Caudate nucleus (tissue), 63 donors: ENCODE measurements at places on chromosomes 16 and 17.

GRCh38 chr17:76331083-76331482, 22.6 kb downstream of the PRPSAP1 start:
- no peak for DNase-seq

DNA sequence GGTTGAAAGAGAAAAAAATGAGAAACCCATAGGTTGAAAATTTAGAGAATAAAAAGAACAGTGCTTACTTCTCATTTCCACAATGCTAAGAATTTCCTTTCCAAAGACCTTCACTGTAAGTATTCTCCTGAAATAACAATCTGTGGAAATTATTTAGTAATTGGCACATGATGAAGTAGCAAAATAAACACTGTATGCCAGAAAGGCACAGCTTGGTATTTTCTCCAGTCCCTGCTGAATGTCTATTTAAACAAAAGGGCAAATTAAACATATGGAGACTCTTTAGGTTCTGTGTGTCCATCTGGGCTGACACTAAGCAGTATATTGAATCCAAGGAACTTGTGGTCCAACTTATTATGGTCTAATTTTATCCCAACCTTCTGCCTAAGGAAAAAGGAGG, 46.1 kb downstream of the CHCT1 start:
- DNase-seq: peak; percentile 21

DNA sequence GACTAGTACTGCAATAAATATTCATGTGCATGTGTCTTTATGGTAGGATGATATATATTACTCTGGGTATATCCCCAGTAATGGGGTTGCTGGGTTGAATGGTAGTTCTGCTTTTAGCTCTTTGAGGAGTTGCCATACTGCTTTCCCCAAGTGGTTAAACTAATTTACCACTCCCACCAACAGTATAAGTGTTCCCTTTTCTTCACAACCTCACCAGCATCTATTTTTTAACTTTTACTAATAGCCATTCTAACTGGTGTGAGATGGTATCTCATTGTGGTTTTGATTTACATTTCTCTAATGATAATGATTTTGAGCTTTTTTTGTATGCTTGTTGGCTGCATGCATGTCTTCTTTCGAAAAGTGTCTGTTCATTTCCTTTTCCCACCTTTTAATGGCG, 32.9 kb downstream of the ITGAM start:
- no peak for DNase-seq

DNA sequence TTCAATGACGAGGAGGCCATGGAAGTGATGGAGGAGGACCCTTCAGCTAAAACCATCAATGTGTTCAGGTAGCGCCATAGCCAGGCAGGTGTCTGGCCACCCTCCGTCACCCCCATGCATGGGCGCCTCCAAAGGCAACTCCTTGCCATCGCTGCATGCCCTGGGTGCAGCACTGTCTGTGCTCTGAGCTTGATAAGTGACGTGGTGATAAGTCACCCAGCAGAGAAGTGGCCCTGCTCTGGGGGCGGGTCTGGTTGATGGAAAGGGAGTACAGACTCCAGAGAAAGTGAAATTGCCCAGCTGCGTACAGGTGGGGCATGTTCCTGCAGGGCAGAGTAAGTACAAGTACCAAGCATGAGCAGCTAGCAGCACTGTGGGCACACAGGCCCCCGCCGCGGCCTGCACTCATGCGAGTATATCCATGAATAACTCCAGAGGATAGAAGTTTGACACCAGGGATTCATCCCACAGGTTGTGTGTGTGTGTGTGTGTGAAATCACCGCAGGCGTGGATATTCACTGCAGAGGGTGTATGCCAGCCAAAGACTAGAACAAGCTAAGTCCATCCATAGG, 13.1 kb downstream of the DNAI2 start:
- no peak for DNase-seq

DNA sequence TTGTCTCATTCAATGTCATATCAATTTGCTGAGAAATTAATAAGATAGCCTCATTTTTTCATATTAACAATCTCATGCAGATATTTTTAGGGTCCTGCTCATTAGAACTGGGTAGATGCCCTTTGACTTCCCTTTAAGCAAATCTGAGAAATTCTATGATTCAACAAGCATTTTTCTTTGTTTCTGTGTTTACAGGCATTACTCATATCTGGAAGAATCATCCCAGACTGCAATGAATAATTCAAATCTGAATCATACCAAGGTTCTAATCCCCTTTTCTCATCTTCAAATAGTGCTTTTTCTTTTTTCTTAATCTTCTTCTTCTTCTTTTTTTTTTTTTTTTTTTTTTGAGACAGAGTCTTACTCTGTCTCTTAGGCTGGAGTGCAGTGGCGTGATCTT, 69.2 kb upstream of the KIFC3 start:
- DNase-seq: no peak

- DNase-seq: no peak
Observed at GRCh38 chr16:69123910-69124309, 8.5 kb downstream of the CHTF8 start.

DNA sequence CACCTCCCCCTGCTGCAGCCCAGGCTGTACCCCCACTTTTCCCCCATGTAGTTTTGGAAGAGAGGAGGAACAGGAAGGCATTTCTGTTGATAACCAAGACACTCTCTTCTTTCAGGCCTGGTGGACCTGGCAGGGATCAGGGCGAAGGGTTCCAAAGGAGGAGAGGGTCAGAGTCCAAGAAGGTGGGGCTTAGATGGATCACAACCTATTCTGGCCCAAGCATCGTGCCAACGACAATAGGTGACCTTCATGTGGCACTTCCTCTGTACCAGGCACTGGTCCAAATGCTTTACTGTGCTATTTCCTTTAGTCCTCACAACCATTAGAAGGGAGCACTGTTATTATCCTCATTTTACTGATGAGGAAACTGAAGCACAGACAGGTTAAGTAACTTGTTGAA, 84.3 kb downstream of the TMEM132E start:
- no peak for DNase-seq

- DNase-seq: no peak
Observed at GRCh38 chr17:36894925-36895324, 42.4 kb upstream of the LHX1 start.

DNA sequence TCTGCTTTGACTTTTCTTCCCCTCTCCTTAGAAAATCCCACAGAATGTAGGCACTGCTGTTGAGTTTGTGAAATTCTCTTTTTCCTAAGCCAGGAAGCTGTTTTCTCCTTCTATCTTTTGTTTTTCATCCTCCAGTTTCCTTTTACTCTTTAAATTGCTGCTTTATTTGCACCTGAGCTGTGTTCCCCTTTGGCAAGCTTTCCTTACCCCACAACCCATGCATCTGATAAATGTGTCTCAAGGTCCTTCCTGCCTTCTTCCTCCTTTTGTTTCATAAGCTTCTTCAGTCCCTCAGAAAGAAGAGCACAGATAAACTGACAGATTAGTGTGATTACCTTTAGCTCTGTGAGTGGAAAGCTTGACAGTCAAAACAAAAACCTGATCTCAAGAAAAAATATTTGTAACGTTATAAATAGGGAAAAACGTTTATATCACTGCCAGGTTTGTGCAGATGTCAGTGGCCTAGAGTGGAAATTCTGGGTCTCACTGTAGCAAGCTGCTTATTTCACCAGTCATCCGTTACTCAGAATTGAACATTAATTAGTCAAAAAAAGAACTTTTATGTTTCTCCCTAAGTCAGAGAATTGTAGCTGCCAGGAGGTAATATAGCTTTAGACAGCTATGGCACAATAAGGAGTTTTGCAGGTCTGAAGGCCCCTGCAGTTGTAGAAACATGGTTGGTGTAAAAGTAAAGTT, 23.6 kb downstream of the GSDMB start:
- DNase-seq: no peak

DNA sequence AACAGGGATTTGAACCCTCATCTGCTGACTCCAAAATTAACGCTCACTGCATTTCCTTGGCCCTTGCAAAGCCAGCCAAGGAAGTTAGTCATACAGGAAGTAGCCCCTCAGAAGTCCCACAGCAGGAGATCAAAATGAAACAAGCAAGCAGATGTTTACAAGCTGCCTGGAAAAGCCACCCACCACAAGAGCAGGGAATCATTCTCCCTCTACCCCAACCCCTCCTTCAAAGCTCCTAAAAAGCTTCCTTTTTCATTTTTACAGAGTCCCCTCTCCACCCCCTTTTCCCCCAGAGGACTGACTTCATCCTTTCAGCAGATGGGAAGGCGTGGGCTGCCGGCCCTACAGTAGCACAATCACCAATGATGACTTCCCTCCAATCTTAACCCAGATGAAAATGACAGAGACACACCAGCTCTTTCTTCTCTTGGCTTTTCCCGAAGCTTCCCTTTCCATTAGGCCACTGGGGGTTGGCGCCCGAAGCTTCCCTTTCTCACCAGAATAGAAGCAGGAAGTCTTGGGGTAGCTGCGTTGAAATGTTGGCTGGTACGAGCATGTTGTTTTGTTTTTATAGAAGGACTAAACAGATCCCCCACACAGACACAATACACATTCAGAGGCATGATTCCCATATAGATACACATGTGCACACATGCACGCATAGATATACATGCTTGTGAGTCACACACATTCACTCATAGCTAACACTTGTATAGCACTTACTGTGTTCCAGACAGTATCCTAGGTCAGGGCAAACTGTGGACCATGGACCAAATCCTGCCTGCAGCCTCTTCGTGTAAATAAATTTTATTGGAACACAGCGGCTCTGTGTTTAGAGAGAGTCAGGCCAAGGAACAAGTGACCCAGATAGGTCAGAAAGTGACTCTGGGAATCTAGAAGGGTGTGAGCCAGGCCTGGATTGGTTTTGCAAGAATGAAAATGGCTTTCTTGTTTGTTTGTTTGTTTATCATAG, 17.4 kb downstream of the ITPRIPL2 start:
- DNase-seq: peak; percentile 10

DNA sequence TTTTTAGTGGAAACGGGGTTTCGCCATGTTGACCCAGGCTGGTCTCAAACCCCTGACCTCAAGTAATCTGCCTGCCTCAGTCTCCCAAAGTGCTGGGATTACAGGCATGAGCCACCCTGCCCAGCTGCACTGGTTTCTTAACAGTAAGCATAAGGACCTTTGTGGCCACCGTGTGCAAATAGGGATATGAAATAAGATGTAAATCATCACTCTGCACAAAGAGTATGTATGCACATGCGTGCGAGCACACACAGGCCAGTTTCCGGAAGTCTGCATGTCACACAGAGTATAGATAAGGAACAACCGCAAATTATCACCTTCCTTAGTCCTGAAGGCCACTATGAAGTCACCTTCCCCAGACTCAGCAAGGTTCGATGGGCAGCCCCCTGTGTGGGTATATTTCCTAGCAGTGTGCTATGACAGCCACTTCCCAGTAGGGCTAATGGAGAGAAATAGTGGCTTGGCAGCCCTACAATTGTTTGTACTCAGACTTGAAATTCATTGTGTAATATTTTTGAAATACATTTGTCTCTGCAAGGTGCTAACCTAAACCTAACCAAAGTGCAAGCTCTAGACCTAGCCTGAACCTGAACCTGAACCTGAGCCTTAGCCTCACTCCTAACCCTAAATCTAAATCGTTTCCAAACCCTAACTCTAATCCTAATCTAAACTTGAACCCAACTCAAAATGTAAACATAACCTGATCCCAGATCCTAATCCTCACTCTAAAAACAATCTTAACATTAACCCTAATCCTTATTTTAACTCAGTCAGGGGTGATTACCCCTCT, 48.4 kb upstream of the SKAP1 start:
- DNase-seq: no peak

DNA sequence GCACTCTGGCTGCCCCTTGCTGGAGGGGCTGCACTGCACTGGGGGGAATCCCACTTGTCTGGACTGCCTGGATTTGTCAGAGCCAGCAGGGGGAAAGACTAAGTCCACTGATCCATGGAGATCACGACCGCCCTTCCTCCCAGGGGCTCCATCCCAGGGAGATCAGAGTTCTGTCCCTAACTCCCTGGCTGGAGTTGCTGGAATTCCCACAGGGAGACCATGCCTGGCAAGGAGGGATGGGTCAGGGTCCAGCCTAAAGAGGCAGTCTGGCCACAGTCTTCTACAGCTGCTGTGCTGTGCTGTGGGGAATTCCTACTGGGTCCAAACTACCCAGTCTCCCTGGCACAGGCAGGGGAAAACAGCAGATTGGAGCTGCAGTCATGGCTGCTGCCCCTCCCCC, 311.9 kb downstream of the ZFHX3 start:
- DNase-seq: no peak

DNA sequence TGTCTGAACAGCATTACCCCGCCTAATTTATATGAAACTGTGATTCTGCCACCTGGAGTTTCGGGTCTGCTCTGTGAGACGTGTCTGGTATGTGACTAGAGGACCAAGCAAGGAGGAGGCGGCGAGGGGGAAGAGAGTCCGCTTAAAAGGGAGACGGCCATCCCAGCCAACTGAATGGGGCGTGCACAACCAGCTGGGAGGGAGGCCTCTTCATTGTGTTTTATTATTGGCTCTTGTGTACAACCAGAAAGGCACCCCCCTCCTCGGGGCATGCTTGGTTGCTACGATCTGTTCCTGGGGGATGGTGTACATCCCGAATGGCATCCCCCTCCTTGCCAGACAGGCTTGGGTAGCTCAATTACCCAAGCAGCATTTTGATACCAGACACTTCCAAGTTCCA, 384.5 kb upstream of the SALL1 start:
- DNase-seq: no peak
